ENCODE measurements at places on chromosomes 13 and 19. TPM values are rescaled to one million over a fixed set of nuclear protein-coding genes. Genes with fewer than 3 reads are reported as not detected.

FGF22 gene
- total RNA-seq, result 0.44 TPM

BRD4 gene
- 63.3 TPM for total RNA-seq

DNA sequence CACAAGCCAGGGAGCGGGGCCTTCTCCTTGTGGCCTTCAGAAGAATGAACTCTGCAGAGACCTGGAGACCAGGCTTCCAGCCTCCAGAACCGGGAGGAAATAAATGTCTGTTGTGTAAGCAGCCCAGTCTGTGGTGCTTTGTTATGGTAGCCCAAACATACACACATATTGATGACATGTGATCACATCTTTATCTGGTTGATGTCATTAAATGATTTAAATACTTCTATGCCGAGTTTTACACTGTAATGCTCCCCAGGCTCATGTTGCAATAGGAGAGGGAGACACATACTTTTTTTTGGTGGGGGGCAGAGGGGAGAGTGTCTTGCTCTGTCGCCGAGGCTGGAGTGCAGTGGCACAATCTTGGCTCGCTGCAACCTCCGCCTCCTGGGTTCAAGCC, 188.0 kb upstream of the IRS2 start:
- no peak for DNase-seq

DNA sequence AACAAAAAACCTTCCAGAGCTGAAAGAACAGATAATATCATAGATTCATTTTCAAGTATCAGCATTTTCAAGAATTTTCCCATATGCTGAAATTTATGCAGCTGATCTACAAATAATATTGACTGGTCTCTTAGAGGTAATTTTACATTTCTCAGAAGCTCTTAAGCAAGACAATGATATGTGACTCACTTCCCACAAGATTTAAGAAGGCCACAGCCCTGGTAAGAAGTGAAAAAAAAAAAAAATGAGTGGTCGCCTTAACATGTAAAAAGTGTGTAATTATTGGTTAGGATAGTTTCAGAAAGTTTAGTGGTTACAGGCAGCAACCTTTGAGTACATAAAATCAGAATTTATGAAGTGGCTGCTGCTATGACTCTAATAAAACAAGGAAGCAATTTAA, 54.5 kb downstream of the NUFIP1 start:
- no peak for DNase-seq

C19orf18 gene
- total RNA-seq, result 2.1 TPM

- no peak for DNase-seq
Observed at GRCh38 chr13:108834193-108834592, 204.8 kb downstream of the MYO16 start.

DNA sequence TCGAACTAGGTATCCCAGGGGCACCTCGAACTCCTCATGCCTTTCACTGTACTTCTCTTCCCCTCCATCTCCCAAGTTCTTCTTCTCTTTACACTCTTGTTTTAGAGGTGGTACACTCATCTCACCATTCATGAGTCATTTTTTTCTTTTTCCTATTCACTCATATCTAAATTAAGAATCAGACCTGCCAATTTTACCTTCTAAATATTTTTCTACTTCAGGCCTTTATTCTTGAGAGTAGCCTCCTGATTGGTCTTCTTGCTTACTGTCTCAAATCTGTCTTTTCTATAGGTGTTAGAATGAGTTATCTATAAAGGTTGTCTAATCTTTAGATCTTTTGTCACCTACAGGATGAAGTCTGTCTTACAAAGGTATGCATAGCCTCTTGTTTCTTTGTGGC, 20.7 kb downstream of the TDRD3 start:
- DNase-seq, result no peak

- no peak for DNase-seq
Observed at GRCh38 chr13:111654531-111654930, 334.1 kb downstream of the TEX29 start.

PSMD8 gene
- 290 TPM for total RNA-seq

All from left cardiac atrium (tissue), 4 donors.